Right atrium auricular region (tissue), 2 donors: ENCODE measurements at places on chromosomes 16 and 17.

GRCh38 chr17:76506408-76507345, 5.5 kb upstream of the RHBDF2 start:
- DNase-seq: peak; percentile 90

DNA sequence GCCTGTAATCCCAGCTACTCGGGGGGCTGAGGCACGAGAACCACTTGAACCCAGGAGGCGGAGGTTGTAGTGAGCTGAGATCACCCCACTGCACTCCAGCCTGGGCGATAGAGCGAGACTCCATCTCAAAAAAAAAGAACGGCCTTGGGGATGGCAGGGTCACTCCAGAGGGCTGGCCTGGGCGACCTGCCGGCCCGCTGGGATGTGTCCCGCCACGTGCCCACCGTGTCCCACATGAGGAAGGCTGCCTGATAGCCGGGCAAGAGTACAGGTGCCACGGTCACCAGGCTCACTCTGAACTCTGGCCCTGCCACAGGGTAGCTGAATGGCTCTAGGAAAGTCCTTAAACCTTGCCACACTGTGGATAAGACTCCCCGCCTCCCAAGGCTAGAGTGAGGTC, 67.5 kb downstream of the COG7 start:
- no peak for DNase-seq

- no peak for DNase-seq
Observed at GRCh38 chr17:55964191-55964590, 189.1 kb upstream of the ANKFN1 start.

DNA sequence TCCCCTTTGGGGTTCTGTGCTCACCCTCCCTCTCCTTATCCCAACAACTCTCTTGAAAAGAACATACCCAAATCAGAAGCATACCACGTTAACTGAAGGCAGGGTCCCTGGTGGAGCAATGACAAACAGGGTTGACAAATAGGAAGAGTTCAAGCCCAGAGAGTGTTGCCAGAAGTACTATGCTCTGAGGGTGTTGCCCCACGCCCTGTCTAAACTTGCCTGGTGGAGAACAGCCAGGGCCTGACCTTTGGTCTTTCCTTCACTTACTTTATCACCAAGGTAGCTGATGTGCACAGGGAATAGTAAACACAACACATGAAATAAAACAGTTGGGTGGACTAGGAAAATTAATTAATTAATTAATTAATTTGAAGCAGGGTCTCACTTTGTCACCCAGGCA, 23.3 kb downstream of the ZNF75A start:
- DNase-seq: no peak

DNA sequence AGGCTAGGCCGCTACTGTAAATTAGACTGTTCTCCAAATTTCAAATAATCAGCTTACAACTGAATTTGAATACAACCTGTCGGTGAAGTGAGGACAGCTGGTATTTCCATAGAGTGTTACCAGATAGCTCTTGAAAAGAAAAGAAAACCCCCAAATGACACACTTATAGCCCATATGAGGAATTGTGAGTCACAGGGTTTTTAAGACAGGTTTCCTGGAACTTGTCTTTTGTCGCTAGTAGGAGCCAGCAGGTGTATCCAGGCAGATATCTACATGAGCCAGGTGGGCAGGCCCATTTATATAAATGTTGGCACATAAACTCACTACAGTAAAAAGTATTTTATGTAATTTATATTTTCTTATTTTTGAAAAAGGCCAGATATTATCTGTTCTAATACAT, 24.0 kb downstream of the TNRC6A start:
- DNase-seq: no peak

DNA sequence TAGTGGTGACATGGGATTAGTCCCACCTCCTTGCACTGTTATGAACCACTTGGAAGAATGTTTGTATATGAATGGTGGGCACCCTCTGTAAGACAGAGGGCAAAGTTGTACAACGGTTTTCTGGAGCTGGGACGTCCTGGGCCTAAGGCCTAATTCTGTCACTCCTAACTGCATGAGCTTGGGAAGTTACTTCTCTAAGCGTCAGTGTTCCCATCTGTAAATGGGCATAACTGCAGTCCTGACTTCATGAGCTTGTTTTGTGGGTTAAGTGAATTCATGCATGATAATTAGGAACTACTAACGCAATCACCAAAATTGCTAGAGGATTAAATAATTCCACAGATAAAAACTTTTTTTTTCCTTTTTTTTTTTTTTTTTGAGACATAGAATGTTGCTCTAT, 1.8 kb downstream of the TBC1D16 start:
- no peak for DNase-seq

DNA sequence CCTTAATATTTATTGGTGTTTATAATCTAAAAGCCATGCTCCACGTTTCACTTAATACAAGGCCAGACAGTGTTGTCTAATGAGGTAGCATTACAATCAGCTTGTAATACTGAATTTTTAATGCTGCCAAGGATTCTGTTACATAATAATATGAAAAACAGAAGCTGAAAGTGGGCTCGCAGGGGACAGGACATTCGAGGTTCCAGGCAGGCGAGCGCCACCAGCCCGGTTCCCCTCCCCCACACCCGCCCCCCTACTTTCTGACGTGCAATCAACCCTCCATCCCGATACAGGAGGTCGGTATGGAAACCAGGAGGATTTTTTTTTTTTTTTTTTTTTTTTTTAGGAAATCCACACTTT, 6.2 kb upstream of the ZFHX3 start:
- DNase-seq: no peak

DNA sequence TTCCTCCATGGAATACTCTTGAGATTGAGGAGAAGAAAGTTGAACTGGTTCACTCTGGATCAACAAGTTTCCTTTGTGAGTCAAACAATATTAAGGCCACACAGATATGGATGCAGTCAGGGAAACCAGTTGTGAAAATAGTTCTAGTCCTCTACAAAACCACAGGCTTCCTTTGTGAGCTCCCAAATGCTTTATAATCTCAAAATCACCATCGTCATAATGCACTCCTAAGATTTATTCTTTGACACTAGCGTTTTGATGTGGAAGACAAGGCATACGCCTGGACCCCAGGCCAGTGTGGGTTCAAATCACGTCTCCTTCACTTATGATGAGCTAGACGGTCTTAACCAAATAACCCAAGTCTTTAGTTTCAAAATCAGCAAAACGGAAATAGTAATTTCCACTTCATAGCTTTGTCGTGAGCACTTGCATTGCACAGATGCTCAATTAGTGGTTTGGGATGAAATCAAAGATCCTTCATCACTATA, 142.6 kb downstream of the STX8 start:
- DNase-seq: no peak

DNA sequence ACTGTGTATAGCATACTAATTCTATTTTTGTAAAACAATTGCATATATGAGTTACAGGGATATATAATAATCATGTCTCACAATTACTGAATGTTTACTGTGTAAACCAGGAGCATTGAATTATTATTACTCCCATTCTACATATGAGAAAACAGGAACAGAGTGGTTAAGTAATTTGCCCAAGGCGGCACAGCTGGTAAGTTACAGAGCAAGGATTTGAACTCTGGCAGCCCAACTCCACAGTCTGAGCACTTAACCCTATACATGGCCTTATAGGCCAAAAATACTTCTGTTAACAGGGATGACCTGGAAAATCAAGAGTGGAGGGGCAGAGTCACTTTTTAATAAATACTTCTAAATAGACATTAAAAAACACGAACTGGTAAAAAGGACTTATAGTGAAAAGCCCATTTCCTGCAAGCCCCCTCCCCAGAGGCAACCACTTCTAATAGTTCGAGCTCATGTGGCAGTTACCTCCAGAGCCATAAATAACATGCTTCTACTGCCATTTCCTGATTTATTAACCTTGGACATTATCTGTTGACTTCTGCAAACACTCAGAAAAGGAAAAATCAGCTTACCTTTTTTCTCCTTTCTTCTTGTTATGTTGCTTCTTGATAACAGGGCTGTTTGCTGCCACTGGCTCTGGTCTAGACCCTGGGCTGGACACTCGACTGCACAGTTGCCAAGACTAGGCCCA, 22.1 kb upstream of the ADGRG1 start:
- no peak for DNase-seq

DNA sequence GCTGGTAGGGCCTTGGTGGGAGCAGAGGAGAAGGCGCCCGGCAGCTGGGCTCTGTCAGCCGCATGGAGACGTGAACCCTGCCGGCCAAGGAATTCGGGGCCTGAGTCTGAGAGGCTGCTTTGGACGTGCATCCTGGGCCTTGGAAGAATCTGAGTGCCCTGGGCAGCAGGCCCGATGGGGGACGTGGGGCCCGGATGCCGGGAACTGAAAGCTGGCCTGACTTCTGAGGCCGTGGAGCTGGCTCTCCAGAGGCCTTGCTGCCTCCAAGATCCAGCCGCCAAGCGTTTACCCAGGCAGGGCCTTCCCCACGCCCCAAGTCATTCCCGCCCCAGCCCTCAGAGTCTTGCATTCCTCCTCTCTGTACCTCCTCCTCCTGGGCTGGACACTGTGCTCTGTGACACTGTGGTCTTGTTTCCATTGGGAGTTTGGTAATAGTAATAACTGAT, 37.2 kb downstream of the NKD1 start:
- peak; percentile 82 for DNase-seq

DNA sequence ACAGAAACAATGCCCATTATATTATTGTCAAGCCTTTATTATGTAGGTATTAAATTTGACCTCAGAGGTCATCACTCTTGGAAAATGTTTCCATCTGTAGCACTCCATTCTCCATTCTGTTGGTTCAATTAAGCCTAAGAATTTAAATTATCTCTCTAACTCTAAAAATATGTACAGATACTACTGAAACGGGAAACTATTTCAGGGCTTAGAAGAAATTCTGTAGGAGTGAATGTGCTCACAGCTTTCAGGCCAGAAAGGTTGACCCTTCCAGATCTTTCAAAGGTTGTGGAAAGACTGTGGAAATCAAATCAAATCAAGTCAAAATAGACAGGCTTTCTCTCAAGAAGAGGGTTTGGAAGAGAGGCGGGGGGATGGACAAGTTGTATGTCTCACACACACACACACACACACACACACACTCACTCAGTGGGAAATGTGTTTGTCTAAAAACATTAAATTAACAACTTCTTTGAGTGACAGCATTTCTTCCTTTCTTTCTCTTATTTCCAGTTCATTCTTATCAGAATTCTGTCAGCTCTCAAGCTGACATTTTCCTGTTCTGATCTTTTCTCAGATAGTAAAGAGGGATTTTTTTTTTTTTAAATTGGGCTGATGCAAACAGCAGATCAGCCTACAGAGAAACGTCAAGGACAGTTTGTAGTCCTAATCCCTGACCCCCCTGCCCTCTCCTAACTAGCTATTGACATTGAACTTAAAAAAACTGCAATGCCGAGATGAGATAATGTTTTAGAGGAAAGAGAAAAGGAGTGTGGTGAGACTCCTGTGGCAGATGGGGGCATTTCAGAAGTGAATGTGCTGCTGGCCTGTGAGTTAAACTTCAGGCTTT, 139.0 kb upstream of the ZFHX3 start:
- DNase-seq: no peak

GRCh38 chr17:30300818-30301217, 9.1 kb upstream of the BLMH start:
- no peak for DNase-seq

DNA sequence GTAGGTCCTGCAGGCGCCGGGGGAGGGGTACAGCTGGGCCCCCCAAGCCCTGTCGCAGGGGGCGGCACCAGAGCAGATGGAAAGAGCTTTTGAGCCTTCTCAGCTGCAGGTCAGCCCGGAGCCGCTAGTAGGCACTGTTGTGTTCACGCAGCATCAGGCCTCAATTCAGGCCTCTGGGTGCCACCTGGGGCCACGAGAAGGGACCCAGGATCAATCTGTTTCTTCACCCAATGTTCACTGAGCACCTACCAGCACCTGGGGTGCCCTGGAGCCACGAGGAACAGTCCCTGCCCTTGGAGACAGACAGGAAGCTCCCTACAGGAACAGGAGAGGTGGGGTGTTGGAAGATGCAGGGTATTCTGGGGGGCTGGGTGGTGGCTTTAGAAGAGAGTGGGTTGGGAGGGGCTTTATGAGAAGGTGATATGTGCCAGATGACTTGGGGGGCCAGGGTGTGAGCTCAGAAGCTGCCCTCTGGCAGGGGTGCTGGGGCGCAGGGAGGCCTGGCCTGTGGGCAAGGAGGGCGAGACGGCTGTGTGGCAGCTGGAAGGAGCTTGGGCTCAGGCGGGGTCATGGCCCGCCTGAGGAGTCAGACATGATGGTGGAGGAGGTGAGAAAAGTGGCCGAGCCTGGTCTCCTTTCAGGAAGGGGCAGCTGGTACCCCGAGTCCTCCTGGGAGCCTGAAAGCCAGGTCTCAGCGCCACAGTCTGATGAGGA, 121.9 kb upstream of the GSE1 start:
- DNase-seq: no peak

GRCh38 chr17:65703891-65704290, 142.4 kb upstream of the AXIN2 start:
- DNase-seq: no peak

GRCh38 chr16:8722025-8722348, 47.6 kb downstream of the ABAT start:
- no peak for DNase-seq

- no peak for DNase-seq
Observed at GRCh38 chr16:1858189-1858865, 13.6 kb downstream of the MEIOB start.

- no peak for DNase-seq
Observed at GRCh38 chr17:8746501-8747236, 2.0 kb upstream of the CCDC42 start.

- no peak for DNase-seq
Observed at GRCh38 chr16:64791756-64792155, 330.1 kb downstream of the CDH11 start.

DNA sequence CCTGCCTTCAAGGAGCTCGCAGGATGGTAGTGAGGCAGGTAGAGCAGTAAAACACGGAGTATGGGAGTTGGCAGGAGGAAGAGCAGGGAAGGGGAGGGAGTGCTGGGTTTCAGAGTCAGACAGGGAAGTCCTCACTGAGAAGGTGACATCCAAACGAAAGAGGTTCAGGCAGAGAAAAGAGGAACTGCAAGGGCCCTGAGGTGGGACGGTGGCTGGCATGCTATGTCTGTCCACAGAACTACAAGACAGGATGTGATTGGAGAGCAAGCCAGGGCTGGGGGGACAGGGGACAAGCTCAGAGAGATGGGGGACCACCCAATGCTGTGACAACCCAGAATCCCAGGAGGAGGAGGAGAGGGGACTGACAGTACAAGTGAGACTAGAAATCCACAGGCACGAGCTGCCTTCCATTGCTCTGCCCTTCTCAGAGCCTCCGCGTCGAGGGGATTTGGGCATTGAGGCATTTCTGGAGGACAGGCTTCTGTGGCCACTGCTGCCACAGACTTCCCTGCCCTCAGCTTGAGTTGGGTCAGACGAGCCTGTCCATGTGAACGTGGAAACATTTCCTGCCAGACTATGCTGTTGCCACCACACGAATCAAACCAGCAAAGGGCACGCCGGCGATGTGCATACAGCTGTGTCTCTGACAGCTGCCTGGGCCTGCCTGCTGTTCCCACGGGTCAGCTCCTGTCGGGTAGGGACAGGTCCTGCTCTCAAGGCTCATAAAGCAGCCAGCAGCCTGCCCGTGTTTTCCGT, 100.1 kb downstream of the RAB11FIP4 start:
- DNase-seq: no peak
